ENCODE measurements at places on chromosomes 7 and 10.

- DNase-seq = no peak
These were observed 43.2 kb downstream of the SVOPL start for GRCh38 chr7:138657854-138658386.

DNA sequence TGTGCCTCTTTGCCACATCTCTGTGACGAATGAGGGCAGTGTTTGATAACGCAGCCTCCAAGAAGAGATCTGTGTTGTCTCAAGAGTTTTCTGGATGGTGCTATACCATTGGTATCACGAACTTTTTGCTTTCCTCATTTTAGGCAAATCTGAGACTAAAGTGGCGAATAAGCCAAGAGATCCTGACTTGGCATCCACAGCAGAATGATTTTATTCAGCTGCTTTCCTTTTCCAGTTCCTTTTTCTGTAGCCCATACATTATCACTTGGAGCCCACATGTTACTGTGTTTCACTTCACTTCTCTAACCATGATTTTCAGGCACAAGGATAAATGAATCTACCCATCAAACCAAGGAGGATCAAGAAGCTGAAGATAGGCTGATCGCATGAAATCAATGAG lies 177.9 kb upstream of the PTN start:
- no peak for DNase-seq

- DNase-seq = no peak
These were observed at the start of gene PDE1C for GRCh38 chr7:32070406-32071360. Gene PDE1C (minus strand): TSS chr7:32070407.

DNA sequence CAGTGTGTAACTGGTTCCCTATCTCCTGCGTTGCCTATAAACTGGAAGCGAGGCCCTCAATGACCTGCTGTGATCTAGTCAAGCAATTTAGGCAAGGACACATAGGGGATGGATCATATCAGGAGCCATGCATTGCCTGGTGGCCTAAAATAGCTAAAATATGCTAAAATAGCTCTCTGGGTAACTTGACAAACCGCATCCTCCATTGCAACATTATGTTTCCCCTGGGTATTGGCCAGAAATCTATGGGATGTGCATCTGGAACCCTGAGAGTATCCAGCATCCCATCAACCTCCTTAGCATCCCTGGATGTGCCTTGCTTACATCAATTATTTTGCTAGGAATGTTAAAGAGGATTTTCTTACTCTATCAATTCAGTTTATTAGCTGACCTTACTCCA lies 91.7 kb upstream of the ADCY1 start:
- DNase-seq = no peak

DNA sequence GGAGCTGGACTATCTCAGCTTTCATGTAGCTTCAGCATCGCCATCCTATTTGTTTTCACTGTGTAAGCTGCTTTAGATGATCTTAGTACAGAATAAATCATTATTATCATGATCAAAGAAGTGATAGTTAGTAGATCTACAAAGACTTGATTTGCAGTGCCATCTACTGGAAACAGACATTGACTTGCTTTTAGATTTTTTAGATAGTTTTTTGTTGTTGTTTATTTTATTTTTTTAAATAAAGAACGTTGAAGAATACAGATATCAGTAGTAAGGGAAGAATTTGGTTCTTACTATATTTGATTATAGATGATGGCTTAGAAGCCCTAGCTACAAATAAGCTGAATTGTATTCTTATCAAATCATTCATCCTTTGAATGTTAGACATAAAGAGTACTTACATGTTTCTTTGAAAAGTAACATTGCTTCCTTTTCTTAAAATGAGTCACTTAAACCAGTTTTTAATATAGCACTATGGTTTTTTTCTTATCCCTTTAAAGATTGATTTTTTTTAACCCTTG lies 6.3 kb upstream of the SFMBT2 start:
- DNase-seq = no peak

GRCh38 chr7:34417781-34418180 lies 240.2 kb upstream of the NPSR1 start:
- DNase-seq = no peak

DNA sequence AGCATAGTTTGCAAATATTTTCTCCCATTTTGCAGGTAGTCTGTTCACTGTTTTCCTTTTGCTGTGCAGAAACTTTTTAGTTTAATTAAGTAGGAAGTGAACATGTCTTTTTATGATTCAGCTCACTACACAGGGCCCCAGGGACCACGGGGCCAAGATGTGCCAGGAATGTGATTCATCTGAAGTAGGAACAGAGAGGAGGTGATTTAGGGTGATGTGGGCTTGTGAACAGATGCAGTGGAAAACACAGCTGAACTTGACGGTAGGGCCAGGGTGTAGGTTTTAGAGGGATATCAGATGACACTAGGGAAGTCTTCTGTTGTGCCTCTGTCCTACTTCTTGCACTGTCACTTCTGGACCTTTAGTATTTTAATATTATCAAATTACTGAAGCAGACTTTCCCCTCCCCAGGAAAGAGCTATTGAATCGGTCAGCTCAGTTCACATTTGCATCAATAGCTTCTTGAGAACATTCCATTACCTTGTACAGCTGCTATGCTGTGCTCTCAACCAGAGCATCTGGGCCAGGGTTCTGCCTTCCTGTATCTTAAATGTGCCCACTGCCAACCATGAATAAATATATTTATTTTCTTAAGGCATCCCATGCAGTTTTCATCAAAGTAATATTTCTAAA lies 96.9 kb downstream of the OSBPL3 start:
- DNase-seq = peak; percentile 31

- no peak for DNase-seq
These were observed 85.5 kb downstream of the SLC16A9 start for GRCh38 chr10:59624136-59624535.

GRCh38 chr10:16505161-16505560 lies 16.5 kb downstream of the C1QL3 start:
- no peak for DNase-seq

GRCh38 chr10:45373576-45374349 lies at the start of gene ALOX5:
Gene ALOX5 (plus strand): TSS chr10:45374216. CDS start chr10:45374280, 64 bp downstream.
- peak; percentile 38 for DNase-seq

- no peak for DNase-seq
These were observed 2.8 kb upstream of the ARMC3 start for GRCh38 chr10:22925088-22925487.

DNA sequence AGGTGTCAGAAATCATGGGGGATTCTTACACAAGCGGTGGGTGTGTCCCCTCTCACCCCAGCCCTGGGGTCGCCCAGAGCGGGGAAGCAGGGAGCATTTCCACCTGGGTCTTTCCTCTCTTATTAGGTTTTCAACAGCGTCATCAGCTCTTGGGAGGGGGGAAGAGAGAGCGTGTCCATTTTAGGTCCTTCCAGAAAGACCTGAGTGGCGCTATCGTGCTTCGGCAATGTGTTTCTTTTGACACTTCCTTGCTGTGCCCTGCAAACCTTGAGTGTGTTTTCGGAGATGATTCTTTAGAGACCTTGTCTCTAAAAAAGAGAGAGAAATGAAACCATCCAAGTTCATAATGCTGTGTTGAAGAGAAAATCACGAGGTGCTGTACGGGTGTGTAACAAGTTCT lies 86.9 kb upstream of the PITRM1 start:
- DNase-seq = no peak

DNA sequence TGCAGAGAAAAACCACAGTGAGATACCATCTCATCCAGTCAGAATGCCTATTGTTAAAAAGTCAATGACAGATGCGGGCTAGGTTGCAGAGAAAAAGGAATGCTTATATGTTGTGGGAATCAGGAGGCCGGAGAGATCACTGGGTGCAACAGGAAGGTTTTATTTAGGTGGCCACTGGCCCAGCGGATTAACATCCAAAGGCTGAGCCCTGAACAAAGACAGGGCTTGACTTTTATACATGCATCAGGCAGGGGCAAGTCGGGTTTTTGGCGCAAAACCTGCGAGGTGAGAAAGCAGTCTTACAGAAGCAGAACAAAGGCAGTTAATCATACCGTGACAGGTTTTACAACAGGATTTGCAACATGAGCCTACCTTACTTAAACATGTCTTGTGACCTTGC lies 620 bp downstream of the ZNF117 start:
- DNase-seq = no peak
